Suprapubic skin (tissue), 4 donors: ENCODE measurements at places on chromosomes 2 and 18. TPM values are rescaled to one million over a fixed set of nuclear protein-coding genes. Genes with fewer than 3 reads are reported as not detected.

GRCh38 chr18:49344096-49344495, 116.3 kb downstream of the DYM start:
- DNase-seq = no peak

- no peak for DNase-seq
Observed at GRCh38 chr18:68461481-68462018, 253.4 kb downstream of the TMX3 start.

GRCh38 chr2:50711714-50712113, 320.2 kb downstream of the NRXN1 start:
- DNase-seq = no peak

DNA sequence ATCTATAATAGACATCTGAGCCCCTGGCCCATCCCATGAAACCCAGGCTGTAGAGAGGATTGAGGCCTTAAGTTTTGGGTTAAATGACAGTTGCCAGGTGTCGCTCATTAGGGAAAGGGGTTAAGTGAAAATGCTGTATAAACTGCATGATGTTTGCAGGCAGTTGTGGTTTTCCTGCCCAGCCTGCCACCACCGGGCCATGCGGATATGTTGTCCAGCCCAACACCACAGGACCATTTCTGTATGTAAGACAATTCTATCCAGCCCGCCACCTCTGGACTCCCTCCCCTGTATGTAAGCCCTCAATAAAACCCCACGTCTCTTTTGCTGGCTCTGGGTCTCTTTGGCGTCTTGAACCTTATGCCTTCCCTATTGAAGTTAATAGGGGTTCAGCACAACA, 110.7 kb downstream of the XRCC5 start:
- no peak for DNase-seq

- DNase-seq = no peak
Observed at GRCh38 chr2:151632993-151633565, 101.2 kb downstream of the NEB start.

DNA sequence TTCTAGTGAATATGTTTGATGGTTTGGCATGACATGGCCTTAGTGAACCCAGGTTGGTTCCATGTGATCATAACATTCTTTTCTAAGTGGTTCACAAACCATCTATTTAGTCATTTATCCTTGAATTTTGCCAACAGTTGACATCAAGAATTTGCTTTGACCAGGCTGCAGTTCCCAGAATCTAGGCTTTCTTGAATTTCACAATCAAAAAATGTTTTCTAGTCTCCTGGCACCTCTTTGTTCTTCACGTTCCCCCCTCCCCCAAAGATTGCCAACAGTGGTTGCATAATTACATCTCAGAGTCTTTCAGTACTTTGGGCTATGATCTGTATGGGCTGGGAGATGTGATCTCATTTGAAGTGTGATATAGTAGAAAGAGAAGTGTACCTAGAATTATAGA, 124.0 kb downstream of the GATA6 start:
- no peak for DNase-seq

GRCh38 chr2:230761704-230762103, 49.1 kb downstream of the CAB39 start:
- DNase-seq = no peak

SNX17 gene
- total RNA-seq = 74.8 TPM

MYO1B gene
- 31.8 TPM for total RNA-seq

DNA sequence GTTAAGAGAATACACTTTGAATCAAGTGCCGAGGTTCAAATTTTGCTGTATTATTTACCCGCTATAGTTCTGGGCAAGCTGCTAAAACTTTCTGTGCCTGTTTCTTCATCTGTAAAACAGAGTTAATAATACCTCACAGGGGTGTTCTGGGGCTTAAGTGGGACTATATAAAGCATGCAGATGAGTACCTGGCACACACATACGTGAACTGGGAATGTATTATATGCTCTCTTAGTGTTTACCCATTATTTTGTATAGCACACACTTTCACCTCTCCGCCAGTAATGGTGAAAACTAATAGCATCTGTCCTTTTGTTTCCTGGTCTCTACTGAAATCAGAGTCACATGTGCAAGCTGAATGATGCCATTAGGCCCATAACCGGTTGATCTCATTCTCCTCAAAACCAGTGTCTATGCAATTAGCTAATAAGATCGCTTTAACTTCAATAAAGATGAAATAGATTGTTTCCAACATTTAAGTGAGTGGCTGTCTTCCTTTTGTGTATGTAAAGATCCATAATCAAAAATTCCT, 3.8 kb upstream of the CDKL4 start:
- no peak for DNase-seq
